ENCODE measurements at places on chromosomes 1 and 21.

- no peak for DNase-seq
Observed at GRCh38 chr1:44348061-44348485, 7.0 kb downstream of the ERI3 start.

GRCh38 chr1:199665371-199665770 is 362.1 kb upstream of the NR5A2 start:
- no peak for DNase-seq

DNA sequence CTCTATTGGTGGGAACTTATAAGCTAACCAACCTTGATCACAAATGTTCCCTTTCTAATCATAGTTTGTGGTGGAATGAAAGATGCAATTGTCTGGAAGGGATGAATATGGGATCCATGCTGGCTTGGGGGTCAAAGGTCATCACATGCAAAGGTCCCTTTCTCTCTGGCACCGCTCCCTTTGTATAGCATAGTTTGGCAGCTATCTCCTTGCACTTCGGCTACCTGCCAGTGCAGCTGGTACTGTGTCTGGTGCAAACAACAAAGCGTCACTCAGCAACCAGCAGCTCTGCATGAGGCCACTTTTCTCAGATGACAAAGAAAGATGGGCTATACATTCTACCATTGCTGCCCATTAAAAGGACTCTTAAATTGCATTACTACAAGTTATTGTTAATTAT is 188.2 kb upstream of the NFIA start:
- no peak for DNase-seq

DNA sequence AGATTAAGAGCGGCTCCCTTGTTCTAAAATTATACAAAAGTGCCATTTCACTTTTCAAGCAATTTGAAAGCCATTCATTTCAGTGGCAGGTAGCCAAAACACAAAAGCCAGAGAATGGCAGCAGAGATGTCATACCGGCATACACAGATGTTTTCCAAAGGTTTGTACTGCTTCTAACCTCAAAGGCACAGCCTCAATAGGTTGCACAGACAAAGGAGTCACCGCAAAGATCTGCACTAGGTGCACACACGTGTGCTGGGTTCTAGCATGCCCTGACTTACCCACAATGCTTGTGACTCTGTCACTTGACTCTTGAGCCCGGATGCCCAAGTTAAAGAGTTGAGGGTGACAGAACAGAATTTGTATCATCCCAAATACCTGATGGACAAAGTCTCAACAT is 448.9 kb upstream of the ADGRL2 start:
- DNase-seq = no peak

- no peak for DNase-seq
Observed at GRCh38 chr1:79667848-79668696, 661.5 kb upstream of the ADGRL4 start.

DNA sequence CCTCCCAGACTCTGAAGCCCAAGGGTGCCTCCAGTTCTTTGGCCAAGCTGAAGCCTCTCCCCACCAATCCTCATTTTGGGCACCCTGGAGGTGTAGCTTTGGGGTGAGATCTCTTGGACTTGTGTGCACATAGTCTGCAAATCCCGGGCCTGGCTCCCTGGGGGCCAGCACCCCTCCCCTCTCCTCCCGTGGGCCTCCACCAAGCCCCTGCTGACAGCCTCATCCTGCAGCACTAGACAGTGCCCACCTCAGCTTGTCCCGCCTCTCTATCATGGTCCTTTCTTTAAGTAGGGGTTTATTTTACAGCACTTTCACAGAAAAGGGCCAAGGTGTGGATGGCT is 3.2 kb downstream of the GJC2 start:
- DNase-seq = no peak

GRCh38 chr1:28986306-28986910 is 72.0 kb downstream of the EPB41 start:
- DNase-seq = no peak

- no peak for DNase-seq
Observed at GRCh38 chr1:61149010-61149860, 66.9 kb downstream of the NFIA start.

DNA sequence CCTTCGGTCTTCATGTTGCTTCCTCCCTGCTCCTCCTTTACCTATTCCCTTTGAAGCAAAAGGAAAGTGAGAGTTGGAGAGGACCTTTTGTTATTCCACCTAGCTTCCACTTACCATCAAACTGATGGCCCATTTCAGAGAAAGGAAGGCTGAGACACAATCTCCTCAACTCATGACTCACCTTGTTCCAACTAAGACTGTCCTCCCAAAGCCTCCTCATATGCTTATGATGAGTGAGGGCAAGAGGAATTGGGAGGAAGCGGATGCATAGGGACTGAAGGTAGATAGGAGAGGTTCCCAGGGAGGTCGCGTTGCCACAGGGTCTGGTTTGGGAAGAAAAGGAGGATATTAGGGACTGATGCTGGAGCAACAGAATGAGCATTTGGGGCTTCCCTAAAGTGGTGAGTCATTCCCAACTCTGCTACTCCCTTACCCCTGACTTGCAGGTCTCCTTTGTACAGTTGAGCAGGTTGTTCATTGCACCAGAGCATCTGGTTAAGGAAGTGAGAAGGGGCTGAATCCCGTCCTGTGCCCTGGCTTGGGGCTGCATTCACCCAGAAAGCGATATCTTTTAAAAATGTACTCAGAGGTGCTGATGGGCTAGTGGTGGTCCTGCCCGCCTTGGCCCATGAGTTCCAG is 35.0 kb downstream of the LGR6 start:
- DNase-seq = no peak

DNA sequence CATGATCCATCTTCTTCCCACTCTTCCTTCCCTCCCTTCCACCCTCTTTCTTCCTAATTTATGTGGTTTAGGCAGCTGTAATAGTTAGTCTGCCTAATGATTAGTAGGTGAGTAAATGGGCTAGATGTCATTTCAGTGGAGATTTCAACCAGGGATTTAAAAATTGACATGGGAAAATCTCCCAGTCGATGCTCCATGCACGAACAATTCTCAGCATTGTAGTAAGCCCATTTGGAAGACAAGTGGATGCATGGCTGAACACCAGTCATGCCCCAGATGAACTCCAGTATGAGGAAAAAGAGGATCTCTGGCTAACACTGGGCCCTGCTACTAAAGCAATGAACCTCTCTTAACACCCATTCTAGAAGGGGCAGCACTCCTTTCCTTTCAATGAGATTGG is 25.3 kb downstream of the CHI3L2 start:
- DNase-seq = no peak

DNA sequence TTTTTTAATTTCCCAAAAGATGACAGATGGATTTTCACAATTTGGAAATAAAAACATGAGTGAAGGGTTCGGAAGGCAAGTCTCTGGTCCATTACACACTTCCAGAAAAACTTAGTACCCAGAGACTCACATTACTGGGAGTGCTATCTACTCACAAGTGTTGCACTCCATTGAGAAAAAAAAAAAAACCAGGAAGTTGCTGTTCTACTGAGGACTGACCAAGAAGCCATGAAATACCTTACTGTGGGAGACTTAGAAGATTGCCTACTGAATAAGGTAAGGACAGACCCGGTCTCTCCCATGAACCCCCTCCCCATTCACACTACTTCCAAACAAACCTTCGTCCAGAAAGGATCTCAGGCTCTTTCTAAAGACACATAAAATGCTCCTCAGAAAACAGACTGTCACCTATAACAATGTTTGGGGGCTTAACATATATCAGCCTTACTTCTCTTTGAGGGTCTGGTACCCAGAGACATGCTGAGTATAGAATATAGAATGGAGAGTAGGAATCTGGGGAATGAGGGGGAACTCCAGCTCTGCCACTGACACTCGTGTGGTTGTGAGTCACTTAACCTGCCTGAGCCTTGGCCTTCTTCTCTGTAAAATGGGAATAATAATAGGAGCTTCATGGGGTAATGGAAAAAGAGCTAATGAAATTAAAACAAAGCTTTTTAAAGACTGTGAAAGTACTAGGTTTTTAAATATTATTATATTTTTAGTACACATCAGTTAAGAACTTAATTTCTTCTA is 1.4 kb downstream of the MAB21L3 start:
- no peak for DNase-seq

Measured in stimulated activated CD4-positive, alpha-beta T cell treated with anti-CD3 and anti-CD28 coated beads, Interleukin-4, amount 100 ng/mL, for 24 hours (primary cell).